NCI-H1694 (cell line): ENCODE measurements at places on chromosomes 6 and 20.
A peak's percentile ranks its signal among the peaks of the same experiment; 100 is the strongest.

DNA sequence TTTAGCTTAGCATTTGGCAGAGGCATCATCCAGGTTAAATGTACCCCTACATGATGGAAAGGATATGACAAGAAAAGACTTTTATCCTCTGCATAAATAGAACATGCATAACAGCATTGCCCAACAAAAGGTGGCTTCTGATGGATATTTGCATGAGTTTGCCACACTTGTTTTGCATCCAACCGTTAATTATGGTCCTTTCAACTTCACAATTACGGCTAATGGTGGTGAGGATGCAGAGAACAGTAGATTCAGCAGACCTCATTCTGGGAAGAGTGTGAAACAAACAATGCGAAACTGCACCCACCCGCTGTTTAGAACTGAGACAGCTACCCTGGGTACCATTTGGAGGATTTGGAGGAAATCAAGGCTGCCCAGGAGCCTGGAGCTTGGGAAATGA is 690.9 kb upstream of the CHD6 start:
- no peak for DNase-seq

DNA sequence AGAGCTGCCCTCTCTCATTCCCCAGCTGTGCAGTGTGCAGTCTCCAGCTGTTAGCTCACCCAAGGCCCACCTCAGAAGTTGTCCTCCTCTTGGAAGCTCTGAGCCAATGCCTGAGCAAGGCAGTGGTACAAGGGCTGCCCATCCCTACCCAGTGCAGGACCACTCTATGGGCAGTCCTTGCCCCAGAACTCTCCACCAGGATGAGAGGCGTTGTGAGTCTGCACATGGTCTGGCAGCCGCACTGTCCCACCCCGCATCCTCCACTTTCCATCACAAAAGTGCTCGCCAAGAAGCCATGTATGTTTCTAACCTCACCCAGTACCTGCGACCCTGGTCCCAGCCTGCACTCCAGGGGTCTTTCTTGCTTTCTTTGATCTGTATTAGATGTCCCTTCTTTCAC is 175.1 kb upstream of the PMEPA1 start:
- no peak for DNase-seq

DNA sequence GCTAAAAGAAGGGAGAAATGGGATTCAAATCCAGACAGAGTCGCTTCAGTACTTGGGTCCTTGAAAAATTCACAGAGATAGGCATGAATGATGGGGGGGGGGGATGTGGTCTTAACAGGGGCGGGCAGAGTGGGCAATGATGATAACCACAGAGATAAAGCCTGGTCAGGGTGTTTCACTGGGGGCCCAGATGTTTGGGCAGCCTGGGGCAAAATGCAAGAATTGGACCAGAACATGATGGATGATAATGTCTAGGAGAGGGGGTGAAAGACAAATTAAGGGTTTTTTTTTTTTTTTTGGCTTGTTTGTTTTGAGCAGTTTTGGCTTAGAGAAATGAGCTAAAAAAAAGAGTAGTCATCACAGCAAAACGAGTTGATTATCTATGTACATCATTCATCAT is 57.4 kb downstream of the LAMP5 start:
- DNase-seq, result no peak

- DNase-seq, result no peak
Observed at GRCh38 chr20:60501048-60501447, 542.8 kb downstream of the CDH26 start.

GRCh38 chr20:56828402-56828801 is 199.3 kb downstream of the TFAP2C start:
- no peak for DNase-seq

GRCh38 chr20:37565134-37565811 is 37.6 kb upstream of the BLCAP start:
- DNase-seq, result peak; percentile 24

- DNase-seq, result peak; percentile 81
Observed at GRCh38 chr6:140208286-140208685, 833.8 kb upstream of the CITED2 start.

DNA sequence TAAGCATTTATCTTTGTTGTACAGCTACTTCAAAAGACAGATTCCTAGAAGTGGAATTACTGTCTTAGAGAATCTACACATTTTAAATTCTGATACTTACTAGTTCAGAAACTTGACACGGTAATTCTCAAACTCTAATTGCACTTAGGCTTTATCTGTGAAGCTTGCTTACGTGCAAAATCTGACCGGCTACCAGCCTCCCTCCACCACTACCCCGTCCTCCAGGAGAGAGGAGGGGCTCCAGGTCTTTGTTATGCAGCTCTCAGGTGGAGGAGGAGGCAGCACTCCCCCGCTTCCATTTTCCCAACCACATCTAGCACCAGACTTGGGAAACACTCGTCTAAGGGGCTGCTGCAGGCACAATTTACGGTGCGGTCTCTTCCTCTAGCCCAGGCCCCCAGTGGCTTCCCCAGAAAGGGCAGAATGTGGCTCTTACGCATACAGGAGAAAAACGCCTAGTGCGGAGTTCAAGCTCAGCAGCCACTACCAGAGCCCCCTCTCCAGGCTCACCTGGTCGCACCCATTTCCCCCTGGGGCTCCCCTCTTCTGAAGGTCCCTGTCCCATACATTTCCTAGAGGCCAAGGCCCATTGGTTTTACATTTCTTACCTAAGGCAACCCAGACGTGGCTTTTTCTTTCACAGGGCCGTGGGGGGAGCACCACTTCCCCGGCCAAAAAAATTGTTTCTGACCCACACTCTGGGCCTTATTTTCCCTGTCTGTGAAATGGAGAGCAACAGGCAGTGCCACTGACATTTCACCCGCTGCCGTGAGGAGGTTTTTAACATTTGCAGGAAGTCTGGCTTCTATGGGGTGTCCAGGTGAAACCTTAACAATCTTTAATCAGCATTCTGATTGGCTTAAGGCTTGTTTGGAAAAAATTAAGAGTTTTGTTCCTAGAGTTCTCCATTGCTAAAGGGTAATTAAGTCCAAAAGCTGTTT is 1.6 kb upstream of the TGIF2 start:
- no peak for DNase-seq

GRCh38 chr6:113779656-113780055 is 77.5 kb upstream of the MARCKS start:
- DNase-seq, result no peak

DNA sequence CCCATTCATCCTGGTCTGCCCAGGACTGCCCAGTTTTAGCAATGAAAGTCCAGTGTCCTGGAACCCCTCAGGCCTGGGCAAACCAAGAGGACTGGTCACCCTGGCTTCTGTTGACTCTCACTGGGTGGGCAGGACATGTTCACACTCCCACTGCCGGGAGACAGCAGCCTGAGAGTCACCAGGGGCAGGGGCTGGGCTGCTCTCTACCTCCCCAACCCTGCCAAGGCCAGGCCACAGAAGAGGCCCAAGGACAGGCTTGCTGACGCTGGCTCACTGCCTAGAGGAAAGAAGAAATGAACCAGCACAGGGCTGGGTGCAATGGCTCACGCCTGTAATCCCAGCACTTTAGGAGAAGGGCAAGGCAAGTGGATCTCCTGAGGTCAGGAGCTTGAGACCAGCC is 36.9 kb downstream of the C20orf203 start:
- DNase-seq, result no peak

DNA sequence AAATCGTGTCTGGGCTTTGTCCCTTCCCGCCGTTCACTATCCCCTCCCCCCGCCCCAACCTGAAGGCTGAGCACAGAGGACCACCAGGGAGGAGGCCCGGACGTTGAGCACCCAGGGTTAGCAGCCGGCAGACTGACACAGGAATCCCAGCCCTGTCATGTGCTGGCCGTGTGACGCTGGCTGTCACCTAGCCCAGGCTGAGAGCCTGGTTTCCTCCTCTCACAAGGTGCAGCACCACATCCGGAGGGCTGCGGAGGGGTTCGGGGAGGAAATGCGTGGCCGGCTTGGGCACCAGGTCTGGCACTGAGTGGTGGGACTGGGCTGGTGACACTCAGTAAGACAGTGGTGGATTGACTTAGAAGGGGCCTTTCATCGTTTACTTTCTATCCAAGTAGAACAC is 4.6 kb upstream of the LSM14B start:
- DNase-seq, result no peak

GRCh38 chr20:9515214-9515585 is 810 bp downstream of the LAMP5 start:
- no peak for DNase-seq

DNA sequence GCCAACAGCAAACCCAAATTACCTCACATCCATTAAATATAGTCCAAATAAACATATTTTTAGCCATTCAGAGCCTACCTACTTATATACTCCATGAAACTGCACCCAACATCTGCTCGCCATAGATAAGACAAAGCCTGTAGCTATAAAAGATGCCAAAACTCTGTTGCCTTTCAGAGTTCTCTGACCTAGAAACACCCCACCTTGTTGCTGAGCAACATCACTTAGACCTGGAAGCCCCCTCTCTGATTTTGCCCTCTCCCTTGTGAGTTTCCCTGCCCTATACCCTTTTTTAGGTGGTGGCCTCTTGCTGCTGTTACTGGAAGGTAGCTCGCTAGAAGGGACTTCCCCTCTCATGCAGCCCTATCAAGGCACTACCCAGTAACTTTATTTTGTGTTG is 27.7 kb upstream of the FBXL4 start:
- no peak for DNase-seq

DNA sequence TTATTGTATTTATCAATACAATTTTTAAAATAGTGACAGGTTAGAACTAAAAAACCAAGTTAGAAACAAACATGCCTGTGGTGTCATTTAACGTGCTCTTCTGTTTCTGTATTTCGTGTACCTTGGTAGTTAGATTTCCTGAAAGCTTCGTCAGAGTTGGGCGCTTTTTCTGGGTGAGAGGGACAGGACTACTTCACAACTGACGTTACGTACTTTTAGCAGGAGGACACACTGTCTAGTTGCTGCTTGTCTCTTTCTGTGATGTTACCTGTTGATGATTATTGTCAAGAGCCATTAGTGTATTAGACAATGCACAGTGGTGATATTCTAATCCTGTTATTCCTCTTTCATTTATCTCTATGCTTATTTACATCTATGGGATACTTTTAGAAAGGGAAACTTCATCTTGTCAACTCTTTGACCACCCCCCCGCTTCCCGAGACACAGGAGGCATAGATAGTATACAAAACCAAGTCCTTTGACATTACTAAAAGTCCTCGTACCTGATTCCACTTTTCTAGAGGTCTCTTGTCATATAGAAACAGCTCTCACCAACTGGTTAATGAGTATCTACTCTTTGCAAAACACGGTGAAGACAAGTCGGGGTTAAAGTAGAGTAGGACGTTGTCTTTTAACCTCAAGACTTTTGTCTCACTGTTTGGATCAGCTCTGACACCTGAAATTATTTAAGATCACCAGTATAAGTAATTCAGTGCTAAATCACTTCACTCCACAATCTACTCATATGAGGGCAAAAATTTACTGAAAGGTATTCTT is 96.3 kb downstream of the LYRM2 start:
- no peak for DNase-seq

DNA sequence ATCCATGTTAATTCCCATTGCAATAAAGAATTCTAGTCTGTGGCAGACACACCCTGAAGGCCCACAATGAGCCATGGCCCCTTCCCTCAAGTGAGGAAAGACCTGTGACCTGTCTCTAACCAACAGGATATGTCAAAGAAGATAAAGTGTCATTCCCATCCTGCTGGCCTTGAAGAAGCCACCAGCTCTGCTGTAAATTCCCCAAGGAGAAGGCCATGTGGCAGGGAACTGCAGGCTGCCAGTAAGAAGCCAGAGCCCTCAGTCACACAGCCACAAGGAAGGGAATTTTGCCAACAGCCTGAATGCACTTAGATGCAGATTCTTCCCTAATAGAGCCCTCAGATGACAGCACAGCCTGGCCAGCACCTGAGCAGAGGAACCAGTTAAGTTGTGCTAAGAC is 24.8 kb downstream of the VIP start:
- DNase-seq, result no peak
